ENCODE measurements at places on chromosomes 13 and 19.
A peak's percentile ranks its signal among the peaks of the same experiment; 100 is the strongest.

DNA sequence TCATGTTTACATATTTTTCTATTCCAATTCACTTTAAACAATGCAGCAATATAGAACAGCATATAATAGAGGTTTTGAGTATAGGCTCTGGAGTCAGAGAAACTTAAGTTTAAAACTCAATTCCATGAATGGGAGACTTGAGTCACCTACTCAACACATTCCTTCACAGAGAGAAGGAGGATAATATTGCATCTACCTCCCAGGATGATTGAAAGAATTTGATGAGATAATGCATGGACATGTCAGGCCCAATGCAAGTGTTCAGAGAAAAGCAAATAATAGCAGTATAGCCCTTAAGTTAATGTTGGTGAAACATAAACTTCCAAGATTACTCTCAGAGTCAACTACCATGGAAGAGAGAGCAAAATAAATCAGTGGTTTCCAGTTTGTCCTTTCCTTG lies 170.2 kb downstream of the DCLK1 start:
- no peak for DNase-seq

- DNase-seq = no peak
Measured at GRCh38 chr19:41870401-41870873, 6.6 kb upstream of the CD79A start.

DNA sequence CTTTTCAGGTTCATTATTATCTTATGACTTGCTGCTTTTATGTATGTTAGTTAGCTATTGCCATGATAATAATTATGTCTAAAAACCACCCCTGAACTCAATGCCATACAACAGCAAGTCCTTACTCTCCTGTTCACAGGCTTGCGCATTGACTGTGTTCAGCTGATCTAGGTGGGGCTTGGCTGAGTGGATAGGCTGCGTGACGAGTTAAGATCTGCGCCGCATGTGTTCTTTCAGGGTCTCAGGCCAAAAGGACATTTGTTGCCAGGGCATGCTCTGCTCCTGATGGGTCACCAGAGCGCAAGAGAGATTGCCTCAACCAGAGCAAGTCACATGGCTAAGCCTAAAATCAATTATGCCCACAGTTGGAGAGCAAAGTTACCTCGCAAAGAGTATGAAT lies 859 bp downstream of the ZNF568 start:
- DNase-seq = no peak

GRCh38 chr13:69935043-69935442 lies 172.6 kb upstream of the ATXN8OS start:
- peak; percentile 14 for DNase-seq

- no peak for DNase-seq
Measured at GRCh38 chr19:4319067-4319718, 14.8 kb downstream of the FSD1 start.

DNA sequence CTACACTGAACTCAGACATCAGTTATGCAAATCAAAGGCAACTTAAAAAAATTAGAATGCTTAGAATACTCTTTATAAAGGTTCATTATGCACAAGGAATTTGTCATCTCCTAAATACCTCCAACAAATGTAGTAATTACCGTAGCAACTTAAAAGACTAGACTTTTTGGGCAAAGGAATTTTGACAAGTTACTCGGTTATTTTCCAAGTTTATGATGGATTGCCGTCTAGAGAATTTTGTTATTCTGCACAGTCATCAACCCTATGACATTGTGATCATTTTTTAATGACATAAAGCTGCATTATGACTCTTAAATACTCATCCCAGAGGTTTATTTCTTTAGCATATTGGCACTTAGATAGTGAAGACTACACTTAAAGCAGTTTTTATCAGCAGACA lies 71.9 kb downstream of the TRPC4 start:
- no peak for DNase-seq

DNA sequence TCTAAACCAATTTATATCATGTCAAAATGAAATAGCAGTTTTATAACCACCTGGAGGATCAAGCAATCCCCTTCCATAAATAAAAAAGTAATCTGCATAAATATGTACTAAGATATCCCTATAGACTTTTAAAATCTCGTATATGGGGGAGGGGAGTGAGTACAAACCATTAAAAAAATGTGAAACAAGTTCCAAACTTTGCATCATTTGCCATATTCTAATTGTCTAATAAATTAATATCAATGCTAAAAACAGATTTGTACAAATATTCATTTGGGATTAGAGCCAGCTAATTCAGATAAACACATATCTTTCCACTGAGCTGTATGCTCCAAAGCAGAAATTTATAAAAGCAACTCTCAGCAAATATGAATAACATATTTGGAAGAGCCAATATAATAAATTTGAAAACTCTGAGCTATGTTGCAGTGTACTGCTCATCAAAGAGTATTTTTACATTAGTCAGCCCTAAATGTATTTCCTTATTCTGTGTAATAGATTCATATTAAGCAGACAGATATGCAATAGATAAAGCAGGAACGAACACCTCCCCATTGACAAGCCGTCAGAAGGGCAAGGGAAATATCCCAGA lies 970.2 kb downstream of the EFNB2 start:
- DNase-seq = no peak

DNA sequence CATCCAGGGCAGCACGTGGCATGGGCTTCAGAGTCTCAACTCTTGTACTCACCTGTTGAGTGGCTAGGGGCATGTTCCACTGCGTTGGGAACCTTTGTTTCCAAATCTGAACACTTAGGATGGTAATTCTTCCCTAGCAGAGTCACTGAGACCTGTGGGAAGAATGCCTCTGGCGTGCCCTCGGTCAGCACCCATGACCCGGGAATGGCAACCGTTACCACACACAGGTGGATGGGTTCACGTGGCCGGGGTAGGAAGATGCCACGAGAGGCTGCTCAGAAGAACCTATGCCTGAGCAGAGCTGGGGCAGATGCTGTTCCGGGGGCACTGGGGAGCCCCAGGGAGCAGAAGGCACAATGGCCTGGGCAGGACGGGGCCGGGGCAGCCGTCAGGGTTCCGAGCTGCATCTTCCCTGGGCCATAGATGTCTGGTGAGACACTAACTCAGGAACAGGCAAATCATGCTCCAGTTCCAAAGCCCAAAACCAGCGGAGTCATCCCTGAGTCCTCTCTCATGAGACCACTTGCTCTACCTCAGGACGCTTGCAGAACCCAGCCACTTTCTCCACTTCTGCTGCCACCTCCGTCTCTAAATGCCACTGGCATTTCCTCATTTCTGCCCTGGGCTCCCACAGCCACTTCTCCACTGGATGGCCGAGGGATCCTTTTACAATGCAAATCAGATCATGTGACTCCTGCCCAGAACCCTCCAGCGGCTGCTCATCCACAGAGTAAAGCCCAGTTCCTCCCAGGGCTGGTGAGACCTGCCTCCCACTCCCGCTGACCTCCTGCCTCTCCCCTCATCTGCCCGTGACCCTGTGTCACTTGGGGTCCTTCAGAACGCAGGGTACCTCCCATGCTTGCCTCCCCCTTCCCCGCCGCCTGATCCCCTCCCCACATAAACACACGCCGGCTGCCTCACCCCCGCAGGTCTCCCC lies 36.7 kb downstream of the FAM124A start:
- no peak for DNase-seq

DNA sequence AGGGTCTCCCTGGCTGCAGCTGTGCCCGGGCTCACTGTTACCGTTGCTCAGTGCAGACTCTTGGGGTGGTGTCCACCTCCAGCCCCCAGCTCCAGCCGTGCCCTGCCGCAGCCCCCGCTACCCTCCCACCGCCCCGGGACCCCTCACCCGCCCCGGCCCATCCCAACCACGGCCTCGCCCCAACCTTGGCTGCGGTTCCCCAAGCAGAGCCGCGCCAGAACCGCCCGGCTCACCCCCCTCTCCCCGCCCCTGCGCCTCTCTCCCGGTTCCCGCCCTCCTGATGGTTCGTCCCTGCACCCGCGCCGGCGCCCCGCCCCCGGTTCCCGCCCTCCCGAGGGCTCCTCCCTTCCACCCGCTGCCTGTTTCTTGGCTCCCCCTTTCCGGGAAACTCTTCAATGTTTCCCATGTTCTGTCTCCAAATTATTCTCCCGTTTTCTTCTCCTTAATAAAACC lies 40.3 kb downstream of the ANKRD10 start:
- DNase-seq = peak; percentile 4

Data from hematopoietic multipotent progenitor cell (in vitro differentiated cells).